CD4-positive, alpha-beta T cell treated with Interleukin-15 for 4 hours (primary cell): ENCODE measurements at places on chromosomes 6 and 20.

DNA sequence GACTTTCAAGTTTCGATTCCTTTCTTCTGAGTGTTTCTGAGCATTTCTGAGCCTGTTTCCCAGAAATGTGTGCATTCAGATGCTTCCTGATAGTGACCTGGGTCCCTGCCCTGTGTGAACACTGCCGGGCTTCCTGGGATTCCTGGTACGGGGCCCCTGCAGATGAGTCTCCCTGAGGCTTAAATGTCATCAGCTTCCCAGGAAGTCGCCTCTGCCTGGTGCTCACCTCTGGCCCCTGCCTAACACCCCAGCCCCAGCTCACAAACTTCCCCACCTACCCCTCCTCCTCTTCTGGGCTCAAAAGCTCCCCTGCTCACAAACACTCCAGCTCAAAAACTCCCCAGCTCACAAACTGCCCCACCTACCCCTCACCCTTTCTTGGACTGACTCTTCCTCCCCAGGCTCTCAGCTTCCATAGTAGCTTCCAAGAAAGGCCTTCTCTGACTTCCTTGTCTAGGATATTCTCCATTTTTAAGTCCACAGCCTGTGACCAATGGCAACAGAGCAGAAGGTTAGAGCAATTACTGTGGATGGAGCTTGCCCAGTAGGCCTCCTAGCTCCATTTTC, 42.0 kb downstream of the TGM2 start:
- no peak for DNase-seq

- DNase-seq, result no peak
Observed at GRCh38 chr6:135680964-135681913, 170.3 kb upstream of the PDE7B start.

DNA sequence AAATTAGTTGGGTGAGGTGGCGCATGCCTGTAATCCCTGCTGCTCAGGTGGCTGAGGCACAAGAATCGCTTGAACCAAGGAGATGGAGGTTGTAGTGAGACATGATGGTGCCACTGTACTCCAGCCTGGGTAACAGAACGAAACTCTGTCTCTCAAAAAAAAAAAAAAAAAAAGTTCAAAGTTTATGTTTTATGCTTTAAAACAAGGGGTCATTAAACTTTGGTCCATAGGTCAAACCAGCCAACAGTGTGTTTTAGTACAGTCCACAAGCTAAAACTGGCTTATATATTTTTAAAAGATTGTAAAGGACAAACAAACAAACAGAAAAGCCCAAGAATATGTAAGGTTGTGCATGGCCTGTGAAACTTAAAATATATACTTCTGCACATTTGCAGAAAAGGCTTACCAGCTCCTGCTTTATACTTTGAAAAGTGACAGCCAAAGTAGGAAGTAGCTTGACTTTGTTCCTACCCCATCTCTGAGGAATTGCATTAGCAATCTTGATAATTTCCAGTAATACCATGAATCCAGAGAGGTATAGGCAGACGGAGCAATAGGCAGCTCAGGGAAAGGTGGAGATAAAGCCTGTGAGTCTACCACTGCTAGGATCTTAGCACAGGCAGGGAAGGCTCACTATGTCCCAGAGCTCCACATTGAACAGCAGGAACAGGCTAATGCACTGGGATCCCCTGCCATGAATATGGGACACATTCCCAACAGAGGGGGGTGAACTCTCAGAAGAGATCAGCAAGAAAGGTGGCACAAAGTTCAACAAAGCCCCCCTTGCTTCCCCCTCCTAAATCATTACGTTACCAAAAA, 30.5 kb downstream of the MCM8 start:
- DNase-seq, result no peak

DNA sequence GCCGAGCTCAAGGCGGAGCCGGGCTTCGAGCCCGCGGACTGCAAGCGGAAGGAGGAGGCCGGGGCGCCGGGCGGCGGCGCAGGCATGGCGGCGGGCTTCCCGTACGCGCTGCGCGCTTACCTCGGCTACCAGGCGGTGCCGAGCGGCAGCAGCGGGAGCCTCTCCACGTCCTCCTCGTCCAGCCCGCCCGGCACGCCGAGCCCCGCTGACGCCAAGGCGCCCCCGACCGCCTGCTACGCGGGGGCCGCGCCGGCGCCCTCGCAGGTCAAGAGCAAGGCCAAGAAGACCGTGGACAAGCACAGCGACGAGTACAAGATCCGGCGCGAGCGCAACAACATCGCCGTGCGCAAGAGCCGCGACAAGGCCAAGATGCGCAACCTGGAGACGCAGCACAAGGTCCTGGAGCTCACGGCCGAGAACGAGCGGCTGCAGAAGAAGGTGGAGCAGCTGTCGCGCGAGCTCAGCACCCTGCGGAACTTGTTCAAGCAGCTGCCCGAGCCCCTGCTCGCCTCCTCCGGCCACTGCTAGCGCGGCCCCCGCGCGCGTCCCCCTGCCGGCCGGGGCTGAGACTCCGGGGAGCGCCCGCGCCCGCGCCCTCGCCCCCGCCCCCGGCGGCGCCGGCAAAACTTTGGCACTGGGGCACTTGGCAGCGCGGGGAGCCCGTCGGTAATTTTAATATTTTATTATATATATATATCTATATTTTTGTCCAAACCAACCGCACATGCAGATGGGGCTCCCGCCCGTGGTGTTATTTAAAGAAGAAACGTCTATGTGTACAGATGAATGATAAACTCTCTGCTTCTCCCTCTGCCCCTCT, 1.1 kb downstream of the CEBPB start:
- peak; percentile 42 for DNase-seq

GRCh38 chr20:37381621-37382471, 35.9 kb downstream of the SRC start:
- no peak for DNase-seq

DNA sequence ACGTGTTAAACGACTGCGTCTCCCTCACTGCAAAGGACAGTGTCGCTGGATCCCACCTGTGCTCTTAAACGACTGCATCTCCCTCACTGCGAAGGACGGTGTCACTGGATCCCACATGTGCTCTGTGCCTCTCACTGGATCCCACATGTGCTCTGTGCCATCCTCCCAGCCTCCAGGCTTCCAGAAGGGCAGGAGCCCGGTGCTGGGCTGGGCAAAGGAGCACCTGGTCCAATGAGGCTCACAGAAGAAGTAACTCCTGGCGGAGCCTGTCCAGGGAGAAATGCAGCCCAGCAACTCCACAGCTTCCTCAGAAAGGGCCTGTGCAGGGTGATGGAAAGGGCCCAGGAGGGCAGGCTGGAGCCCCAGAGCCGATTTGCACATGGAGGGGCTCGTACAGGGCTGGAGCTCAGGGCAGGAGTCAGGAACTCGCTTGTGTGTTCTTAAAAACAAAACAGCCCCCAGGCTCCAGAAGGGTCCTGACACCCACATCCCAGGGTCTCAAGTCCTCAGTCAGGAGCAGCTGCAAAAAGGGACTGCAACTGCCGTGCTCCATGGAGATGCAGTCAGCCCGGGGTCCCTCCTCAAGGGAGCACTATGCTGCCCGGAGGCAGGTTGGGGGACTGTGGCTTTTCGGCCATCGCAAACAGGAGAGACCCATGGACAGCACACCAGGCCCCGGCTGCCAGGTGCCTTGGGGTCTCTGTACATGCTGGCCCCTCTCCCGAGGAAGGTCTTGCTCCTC, 52.7 kb downstream of the DLL1 start:
- no peak for DNase-seq

GRCh38 chr6:30685157-30686008, 1.1 kb downstream of the PPP1R18 start:
- peak; percentile 26 for DNase-seq

- DNase-seq, result no peak
Observed at GRCh38 chr6:140929121-140929520, 1203.6 kb upstream of the GJE1 start.

- no peak for DNase-seq
Observed at GRCh38 chr20:1327241-1327653, 1.7 kb downstream of the SDCBP2 start.

DNA sequence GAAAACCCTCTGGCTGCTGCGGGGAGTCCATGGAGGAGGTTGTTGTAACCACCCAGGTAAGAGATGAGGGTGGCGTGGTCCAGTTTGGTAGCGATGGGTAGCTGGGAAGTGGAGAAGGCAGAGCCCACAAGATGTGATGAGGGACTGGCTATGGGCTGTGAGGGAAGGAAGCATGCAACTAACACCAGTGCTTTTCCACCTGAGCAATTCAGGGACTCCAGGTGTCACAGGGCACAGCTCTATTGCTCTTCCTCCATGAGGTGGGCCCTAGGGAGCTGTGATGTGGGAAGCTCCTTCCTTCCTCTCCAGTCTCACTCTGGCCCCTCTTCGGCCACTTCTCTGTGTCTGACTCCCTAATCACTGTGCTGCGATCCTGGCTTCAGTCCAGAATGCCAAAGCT, 32.4 kb upstream of the TGM6 start:
- DNase-seq, result no peak

- no peak for DNase-seq
Observed at GRCh38 chr20:5662769-5663168, 87.4 kb upstream of the SHLD1 start.

GRCh38 chr6:164756142-164756541, 553.3 kb downstream of the C6orf118 start:
- DNase-seq, result no peak

DNA sequence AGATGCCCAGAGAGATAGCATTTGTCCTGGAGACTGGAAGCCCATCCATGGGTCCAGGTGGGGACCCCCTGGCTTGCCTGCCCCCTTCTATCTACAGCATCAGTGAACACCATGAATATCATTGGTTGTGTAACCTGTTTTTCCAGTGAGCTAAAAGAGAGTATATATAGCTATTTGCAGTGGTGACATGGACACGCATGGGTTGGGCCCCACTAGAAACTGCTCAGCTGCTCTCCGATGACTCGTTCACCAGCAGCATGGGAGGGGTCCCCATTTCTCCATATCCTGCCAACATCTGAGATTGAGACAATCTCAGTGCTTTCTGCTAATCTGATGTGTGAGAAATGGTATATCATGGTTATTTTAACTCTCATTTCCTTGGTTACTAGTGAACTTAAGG, 4.0 kb upstream of the ZC3H12D start:
- peak; percentile 52 for DNase-seq

DNA sequence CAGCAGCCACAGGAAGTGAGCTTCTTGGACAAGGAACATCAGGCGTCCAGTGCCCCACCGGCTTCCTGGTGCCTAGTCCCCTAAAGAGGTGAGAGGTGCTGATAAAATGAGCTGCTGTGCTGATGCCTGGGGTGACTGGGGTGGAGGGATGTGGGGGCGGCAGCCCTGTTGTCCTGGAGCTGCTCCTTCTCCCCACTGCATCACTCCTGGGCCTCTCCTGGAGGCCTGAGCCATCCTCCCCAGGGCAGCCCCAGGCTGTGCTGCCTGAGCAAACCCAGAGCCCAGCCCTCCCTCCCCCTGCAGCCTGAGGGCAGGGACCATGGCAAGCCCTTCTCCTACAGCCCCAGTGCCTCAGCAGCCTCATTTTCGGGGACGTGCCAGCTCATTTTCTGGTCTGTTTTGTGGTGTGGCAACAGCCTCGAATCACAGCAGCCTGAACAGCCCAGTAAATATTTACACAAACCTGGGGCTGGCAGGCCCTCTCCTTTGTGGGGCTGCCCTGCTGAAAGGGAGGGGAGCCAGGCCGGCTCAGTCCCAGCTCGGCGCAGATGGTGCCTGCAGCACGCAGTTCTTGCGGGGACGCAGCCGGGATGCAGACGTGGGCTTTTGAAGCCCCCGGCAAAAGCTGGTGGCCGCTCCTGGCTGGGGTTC, 259.9 kb downstream of the DLL1 start:
- DNase-seq, result no peak

DNA sequence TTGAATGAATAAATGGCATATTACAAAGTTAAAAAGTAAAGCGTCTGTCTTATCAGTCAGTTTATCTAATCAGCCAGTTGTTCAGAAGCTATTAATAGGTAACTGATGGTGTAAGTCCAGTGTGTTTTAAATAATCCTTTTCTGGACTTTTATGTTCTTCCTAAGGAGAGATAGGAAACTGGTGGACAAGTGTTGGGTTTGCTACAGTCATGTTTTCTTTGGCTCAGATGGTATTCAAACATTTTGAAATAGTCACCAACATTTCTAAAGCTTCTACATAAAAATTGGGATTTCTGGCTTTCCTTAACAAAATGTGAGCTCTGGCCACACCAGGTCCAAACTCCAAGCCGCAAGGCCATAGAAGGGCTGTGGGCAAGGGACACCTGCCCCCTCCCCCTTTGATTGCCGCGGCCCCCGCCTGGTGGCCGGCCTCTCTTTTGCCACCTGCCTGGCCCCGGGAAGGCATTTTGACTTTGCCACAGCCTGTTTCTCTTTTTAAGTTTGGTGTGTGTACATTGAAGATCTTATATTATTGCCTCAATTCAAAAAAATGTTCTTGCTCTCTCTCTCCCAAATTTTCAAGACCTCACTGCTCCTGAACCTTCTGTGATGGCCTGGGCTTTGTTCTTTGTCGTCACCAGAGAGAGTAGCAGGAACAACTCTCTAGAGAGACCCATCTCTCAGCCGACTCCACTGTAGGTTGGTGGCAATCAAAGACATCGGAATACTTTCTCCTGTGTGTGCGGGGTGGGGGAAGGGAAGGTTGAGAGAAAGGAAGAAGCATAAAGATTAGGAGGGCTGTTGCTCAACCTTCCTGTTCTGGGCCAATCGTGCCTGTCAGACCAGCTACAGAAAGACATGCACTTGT, 84.0 kb upstream of the ZNF217 start:
- no peak for DNase-seq

DNA sequence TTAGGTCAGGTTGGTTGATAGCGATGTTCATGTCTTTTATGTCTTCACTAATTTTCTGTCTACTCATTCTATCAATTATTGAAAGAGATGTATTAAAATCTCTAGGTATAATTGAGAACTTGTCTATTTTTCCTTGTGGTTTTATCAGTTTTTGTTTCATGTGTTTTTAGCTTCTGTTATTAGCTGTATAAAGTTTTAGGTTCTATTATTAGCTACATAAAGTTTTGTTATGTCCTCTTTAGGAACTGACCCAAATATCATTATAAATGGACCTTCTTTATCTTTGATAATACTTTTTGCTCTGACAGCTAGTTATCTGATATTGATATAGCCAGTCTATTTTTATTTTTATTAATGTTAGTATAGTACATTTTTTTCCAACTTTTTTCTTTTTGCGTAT, 92.4 kb upstream of the TMEM170B start:
- DNase-seq, result no peak

GRCh38 chr6:37168163-37168758, 1.7 kb upstream of the PIM1 start:
- no peak for DNase-seq

DNA sequence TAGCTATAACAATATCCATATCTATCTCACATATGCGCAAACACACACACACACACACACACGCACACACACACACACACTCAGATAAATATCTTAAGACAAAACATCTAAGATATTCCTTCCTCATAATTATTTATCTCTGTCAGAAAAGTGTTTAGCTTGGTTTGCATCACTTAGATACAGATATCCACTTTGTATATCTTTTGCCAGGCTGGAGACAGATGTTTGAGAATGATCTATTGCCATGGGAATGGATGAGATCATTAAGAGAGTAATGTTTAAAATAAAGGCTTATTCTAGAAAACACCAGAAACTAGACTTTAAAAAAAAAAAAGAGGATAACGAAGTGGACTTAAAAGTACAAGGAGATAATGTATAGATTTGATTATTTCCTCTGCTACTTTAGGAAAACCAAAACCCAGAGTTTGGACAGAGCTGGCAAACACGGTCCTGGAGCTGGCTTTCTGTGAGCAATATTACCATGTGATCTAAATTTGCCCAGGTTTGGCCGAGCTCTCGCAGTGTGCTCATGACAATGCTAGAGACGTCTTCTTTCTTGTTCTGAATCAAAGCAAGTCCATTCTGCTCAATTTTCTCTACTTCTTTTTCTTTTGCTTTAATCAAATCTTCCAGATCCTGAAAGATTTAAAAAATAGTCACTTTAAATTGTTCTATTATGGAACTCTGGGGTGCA, 411.8 kb downstream of the SYNE1 start:
- no peak for DNase-seq

- DNase-seq, result no peak
Observed at GRCh38 chr20:25239387-25240370, 8.2 kb upstream of the PYGB start.
